CD4-positive, alpha-beta T cell treated with Interleukin-1 beta for 1 hour (primary cell): ENCODE measurements at places on chromosomes 6 and 20.
A peak's percentile ranks its signal among the peaks of the same experiment; 100 is the strongest.

DNA sequence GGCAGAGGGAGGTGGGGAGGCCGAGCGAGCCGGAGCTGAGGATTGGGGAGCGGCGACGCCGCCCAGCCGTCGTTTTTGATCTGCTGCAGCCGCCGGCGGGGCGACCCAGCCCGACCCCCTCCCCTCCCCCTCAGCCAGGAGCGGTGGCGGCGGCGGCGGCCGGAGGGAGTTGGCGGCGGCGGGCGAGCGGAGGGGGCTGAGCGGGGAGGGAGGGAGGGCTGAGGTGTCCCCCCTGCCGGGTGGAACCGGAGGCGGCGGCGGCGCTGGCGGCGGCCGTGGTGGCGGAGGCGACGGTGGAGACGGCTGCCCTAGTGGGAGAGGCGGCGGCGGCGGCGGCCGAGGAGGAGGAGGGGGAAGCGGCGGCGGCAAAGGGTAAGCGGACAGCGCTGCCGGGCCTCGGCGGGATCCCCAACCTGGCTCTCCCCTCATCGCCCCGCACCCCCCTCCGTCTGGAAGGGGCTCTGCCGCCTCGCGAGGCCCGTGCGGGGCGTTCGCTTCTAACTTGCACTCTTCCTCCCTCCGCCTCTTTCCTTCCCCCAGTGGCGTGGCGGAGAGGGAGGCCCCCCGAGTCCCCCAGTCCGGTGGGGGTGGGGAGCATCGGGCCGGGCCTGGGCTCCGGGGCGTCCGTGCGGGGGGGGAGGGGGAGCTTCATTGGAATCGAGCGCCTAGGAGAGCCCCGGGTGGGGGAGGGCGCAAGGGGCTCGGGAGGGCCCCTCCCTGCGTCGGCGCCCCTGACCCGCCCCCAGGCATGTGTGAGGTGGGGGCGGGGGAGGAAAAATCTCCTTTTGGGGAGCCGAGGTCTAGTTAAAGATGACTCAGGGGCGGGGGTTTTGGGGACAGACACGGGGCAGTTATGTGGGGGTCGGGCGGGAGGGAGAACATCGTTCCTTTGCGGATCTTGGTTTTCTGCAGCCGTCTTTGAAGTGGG is at the start of gene TAB2:
Gene TAB2 (plus strand): TSS at position 69 of the 928 bp plus-strand sequence. CDS start 52,286 bp downstream, outside the sequence.
- peak; percentile 76 for DNase-seq

GRCh38 chr6:112401083-112401482 is 54.0 kb downstream of the RFPL4B start:
- no peak for DNase-seq

DNA sequence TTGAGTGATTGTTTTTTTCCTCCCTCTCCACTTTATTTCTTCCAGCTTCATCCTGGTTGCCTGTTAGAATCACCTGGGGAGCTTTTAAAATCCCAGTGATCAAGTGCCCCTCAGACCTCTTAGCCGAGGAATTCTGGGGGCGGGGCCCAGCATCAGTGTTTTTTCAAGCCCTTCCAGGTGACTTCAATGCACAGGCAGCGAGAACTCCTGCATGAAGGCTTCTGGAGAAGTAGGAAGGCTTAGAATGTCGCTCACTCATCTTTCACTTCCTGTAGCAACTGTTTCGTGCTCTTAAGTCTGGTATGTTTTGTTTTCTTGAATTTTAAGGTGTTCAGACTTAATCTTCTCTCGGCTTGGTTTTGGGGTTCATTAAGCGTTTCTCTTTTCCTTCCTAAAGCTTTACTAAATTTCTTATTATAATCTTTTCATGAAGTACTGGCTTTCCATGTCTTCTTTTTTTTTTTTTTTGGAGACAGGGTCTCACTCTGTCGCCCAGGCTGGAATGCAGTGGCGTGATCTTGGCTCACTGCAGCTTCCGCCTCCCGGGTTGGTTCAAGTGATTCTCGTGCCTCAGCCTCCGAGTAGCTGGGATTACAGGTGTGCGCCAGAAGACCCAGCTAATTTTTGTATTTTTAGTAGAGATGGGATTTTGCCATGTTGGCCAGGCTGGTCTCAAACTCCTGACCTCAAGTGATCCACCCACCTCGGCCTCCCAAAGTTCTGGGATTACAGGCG is 30.9 kb upstream of the TULP1 start:
- no peak for DNase-seq

- DNase-seq = no peak
Measured at GRCh38 chr6:145743332-145743731, 8.0 kb upstream of the EPM2A start.

DNA sequence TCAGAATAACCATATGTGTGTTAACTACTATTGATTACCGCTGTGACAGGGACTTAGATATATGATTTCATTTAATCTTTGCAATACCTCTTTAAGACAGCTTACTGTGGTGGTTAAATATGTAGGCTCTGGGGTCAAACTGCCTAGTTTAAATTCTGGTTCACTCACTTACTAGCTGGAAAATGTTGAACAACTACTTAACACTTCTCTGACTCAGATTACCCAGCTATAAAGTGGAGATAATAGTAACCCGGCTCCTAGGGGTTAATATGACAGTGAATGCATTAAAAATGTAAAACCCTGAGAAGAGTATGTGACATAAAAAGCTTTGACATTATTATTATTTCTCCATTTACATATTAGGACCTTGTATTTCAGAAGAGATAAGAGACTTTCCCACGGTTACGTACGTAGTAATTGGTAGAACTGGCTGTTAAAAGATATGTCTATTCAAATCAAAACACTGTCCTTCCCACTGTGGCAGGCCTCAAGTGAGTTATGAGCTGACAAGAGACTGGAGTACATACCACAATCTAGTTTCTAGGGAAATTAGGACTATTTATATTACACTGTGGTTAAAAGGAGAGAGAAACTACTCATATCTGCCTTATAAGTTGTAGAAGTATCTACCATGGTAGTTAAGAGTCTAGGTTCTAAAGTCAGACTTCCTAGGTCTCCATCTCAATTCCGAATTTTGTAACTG is 4.4 kb upstream of the PLCB1 start:
- no peak for DNase-seq

DNA sequence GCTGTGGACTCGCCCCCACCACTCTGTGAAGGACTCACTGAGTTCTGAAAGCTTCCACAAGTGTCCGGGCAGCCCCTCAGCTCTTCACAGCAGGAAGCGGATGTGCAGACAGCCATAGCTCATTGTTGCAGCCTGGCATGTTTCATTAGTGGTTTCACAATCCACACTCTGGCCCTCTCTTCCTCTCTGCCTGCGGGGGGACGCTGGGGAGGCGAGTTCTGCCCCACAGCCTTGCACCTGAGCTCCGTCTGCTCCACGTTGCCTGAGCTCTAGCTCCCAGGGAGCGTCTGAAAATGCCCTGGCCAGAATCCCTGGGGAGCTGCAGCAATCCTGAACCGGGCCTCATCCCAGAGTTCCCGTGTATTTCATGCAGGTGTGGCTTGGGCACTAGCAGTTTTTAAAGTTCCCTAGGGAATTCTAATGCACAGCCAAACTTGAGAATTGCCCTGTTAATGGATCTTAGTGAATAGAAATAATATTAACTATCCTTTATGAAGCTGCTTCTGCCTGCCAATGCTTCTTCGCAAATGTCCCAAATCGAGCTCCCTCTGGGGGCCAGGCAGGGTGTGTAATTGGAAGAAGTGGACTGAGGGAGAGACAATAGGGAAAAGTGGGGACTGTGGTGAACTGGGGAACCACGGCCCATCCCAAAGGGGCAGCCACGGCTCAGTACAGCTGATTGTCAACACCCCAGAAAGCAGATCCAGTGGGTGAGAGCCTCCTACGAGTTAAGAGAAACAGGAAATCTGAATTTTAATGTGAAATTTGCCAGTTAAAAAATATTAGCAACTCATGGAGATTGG is 51.5 kb downstream of the CTCFL start:
- peak; percentile 56 for DNase-seq

DNA sequence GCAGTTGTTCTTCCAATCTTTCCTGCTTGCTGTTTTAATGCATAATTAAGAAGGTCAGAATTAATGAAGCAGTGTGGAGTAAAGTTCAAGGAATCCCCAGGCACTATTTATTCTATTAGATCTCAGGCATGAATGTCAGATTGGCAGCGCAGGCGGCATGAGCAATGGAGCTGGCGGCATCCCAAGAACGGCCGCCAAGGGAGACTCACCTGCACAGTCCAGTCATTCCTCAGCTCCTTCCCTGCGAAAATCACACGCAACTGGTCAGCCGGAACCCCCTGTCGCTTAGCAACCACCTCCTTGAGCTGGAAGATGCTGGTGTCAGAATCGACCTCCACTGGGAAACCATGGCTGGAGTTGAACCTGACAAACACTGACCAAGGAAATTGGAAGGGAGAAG is 284.5 kb downstream of the PRKN start:
- no peak for DNase-seq
